ENCODE measurements at places on chromosomes 1 and 21.
A peak's percentile ranks its signal among the peaks of the same experiment; 100 is the strongest.

DNA sequence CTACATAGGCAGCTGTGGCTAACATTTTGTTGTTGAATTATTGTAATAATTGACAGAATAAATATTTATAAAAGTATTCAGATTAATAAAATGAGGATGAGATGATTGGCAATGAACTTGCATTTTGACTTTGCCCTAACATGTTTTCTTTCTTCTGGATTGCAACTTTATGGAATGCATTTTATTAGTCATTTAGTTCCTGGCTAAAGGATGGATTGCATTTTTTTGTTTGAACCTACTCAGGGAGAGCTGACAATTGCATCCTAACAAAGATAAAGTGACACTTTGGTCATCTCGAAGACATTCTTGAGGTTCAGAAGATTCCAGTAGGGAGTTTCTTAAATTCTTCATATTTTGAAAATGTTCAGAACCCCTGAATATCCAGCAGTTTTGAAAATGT is 37.5 kb downstream of the PGM1 start:
- DNase-seq = no peak

- no peak for DNase-seq
Observed at GRCh38 chr1:119327450-119328155, 41.0 kb upstream of the HAO2 start.

GRCh38 chr21:21750124-21750825 is 752.1 kb downstream of the NCAM2 start:
- DNase-seq = no peak

DNA sequence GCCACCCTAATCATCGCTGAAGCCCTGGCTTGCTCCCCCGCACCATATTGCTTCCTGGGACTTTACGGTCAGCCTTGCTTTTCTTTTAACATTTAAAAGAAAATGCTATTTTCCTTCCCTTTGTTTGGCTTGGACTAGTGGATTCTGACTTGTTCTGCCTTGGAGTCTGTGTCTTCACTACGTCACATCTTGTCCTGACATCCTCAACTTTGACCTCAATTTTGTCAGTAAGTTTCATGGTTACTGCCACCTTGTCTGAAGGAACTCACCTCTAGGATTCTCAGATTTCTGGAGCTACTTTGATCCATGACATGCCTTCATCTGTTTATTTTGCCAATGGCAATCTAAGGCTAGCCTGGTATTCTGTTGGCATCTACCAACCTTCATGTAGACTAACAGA is 4.3 kb downstream of the RNASEL start:
- no peak for DNase-seq

DNA sequence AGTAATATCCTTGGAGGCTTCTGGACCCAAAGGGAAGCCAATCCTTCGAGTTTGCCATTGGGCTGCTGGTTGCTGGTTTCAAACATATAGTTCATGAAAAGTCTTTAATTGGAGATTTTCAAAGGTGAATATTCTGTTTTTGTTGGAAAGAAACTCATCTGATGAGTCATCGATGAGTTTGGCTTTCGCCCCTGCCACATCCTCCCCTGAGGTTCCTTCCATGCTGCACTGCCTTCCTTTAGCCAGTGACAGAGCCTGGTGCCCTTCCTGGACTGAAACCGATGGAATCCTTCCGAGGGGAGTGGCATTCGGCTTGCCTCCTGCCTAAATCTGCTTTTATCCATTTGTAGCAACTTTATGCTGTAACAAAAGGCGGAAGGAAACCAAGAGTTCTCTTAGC is 550.0 kb downstream of the KIF26B start:
- no peak for DNase-seq

DNA sequence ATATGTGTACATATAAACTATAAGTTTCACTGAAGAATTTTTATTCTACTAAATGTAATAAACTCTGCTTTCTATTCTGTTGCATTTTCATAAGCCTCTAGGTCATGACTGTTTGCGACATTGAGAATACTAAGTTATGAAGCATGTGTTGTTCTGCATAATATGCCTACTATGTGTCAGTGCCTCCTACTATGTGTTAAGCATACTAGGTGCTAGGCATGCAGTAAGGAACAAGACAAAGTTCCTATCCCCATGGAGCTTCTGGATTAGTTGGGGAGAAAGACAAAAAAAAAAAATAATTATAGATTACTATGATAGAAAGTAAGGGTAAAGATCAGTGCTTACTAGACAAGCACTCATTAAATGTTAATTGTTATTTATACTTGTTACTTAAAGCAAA is 1.3 kb downstream of the SDCCAG8 start:
- DNase-seq = no peak

GRCh38 chr1:31802190-31803150 is 13.4 kb downstream of the SPOCD1 start:
- no peak for DNase-seq

- no peak for DNase-seq
Observed at GRCh38 chr21:44712203-44713028, 1.0 kb upstream of the TSPEAR start.

DNA sequence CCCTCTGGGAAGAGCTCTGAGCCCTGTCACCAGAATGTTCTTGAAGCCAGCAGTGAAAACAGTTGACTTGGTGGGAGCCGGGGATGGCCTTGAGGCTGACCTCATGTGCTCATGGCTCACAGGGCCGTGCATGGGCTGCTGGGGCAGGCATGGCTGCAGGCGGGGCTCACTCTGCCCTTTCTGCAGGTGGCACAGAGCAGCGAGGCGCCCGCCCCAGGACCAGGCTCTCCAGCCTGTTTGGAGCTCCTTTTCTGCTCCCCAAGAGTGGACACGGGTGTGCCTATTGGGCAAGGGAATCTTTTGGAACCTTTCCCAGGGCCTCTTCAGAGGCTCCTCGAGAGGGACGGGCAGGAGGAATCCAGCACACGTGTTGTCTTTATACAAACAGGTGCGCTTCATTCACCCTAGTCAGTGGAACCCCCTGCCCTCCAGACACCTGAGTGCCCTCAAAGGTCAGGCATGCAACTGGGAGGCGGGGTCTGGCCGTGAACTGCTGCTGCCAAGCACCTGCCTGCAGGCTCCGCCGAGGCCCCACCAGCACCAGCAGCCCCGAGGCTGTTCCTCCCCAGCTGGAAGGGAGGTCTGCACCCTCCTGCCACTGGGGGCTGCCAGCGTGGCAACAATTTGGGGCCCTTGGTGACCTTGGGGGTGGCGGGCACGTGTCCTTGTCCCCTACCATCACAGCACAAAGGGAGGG is 2.6 kb upstream of the TTC34 start:
- no peak for DNase-seq

DNA sequence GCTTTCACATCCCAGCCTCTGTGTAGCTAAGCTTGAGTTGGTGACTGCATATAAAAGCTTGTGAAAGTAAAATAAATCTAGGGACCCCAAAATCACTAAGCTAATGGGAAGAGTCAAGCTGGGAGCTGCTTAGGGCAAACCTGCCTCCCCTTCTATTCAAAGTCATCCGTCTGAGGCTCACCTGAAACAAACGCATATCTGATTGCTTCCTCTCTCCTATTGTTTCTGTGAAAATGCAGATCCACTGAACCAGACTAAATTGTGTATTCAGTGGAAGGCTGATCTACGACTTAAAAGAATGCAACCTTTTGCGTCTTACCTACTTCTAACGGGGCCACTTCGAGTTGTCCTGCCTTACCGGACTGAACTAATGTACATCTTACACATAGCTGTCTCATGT is 70.3 kb downstream of the LTN1 start:
- no peak for DNase-seq

GRCh38 chr1:192903142-192903541 is 94.3 kb downstream of the RGS2 start:
- no peak for DNase-seq

- no peak for DNase-seq
Observed at GRCh38 chr1:103084181-103084580, 24.1 kb downstream of the COL11A1 start.

- no peak for DNase-seq
Observed at GRCh38 chr1:183804916-183805841, at the start of gene RGL1. RGL1 (plus strand) TSS chr1:183805120; CDS start chr1:183805298, 178 bp downstream.

- DNase-seq = no peak
Observed at GRCh38 chr1:109977657-109978378, 6.7 kb upstream of the AHCYL1 start.

- DNase-seq = peak; percentile 87
Observed at GRCh38 chr1:33410091-33410701, 20.7 kb downstream of the PHC2 start.

DNA sequence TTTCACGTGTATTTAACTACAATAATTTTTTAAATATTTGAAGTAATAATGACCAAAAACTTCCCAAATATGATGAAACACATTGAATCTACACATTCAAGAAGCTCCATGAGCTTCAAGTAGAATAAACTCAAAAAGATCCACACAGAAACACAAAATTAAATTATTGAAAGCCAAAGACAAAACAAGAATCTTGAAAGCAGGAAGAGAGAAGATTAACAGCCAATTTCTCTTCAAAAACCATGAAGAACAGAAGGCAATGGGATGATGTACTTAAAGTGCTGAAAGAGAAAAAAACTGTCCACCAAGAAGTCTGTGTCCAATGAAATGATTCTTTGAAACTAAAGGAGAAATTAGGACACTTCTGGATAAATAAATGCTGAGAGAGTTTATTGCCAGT is 5.1 kb upstream of the KRTAP10-10 start:
- no peak for DNase-seq

- no peak for DNase-seq
Observed at GRCh38 chr21:18840239-18840638, 436.7 kb upstream of the TMPRSS15 start.

DNA sequence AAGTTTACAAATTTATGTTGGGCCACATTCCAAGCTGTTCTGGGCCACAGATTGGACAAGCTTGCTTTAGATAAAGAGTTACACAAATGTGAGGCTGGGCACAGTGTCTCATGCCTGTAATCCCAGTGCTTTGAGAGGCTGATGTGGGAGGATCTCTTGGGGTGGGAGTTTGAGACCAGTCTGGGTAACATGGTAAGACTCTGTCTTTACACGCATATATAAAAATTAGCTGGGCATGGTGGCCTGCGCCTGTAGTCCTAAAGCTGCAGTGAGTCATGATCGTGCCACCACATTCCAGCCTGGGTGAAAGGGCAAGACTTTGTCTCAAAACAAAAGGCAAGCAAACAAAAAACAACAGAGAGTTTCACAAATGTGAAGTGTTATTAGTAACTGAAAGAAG is 5.9 kb upstream of the VCAM1 start:
- DNase-seq = no peak

- DNase-seq = no peak
Observed at GRCh38 chr1:113280581-113280980, 109.7 kb upstream of the MAGI3 start.

DNA sequence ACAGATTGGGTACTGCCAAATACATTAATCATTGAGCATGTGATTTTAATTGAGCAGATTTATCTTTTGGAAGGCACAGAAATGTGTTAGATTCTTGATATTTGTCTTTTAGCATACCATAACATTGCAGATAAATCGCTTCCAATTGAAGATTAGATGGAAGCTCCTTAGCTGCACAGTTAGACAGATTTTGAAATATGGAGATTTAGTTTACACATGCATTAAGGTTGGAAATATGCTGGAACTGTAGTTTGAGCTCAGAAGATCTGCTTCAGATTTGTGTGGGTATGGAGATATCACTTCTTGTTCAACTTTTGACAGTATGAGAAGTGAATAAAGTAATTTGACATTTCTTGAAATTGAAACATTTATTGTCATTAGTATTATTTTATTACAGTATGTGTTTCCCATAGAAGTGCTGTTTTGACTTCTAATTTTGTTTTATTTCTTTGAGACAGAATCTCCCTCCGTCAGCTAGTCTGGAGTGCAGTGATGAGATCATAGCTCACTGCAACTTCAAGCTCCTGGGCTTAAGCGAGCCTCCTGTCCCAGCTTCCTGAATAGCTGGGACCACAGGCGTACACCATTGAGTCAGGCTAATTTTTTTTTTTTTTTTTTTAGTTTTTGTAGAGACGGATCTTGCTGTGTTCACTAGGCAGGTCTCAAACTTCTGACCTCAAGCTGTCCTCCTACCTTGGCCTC is 29.1 kb downstream of the THRAP3 start:
- no peak for DNase-seq

- no peak for DNase-seq
Observed at GRCh38 chr1:189958756-189959155, 518.9 kb downstream of the BRINP3 start.

DNA sequence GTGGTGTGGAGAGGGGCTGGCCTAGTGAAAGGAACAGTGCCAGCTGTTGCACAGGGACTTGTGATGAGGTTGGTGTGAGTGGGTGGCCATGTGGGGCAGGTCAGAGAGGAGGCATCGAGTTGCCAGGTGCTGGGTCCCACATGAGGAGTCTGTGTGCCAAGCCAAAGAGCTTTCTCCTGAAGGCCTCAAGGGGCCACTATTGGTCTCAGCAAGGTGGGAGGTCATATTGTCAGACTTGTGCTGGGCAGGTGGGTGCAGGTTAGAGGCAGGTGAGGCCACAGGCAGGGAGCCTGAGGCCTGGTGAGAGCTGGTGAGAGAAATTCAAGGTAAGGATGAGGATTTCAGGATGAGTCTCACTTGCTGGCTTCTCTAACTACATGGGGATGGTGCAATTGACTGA is 256.8 kb downstream of the DISC1 start:
- DNase-seq = peak; percentile 17

DNA sequence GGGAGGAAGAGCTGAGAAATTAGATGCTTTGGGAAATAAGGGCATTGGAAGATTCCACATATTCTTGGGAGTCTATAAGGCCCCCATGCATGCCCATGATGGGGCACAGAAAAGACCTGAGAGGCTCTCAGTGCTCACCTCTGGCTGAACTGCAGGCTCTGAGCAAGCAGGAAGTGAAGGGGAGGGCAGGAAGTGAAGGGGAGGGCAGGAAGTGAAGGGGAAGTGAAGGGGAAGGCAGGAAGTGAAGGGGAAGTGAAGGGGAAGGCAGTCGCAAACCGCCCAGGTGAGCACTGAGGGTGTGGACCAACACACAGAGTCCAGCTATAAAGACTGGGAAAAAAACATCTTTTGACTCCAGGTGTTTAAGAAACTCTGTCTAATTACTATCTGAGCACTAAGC is 3.5 kb downstream of the KRTAP10-9 start:
- DNase-seq = no peak

DNA sequence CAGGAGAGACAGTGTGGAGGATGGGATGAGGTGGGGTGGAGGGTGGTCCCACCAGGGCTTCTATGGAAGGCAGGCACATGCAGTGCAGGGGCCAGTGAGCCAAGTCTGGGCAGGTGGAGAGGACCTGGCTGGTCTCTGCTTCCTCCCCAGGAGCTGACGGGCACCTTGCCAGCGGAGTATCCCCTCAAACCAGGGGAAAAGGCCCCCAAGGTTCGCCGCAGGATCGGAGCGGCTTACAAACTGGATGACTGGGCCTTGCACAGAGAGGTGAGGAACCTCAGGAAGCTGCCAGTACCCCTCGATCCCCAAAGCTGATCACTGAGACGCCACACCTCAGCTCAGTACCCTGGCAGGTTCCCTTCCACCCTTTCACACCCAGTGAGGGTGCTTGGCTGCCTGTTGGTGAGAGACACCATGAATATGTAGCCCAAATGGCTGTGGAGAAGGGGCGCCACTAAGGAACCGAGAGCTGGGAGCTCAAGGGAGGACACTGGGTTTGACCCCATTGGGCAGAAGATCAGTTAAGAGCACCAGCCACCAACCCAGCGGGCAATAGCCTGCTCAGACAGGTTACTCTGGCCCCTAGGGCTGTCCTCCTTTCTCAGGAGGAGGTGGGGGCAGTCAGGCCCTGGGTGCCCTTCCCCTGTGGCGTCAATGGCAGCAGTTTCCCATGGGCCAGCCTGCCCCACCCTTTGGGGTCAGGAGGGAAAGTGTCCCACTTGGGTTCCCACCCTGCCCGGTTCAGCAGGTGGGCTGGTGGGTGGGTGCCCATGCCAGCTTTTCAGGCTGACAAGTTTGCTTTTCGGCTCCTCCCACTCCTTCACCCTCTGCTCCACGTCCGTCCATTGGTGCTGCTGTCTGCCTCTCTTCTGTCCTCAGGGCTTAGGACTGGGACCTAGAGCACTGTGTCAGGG is 5.5 kb downstream of the INAVA start:
- DNase-seq = no peak

GRCh38 chr21:44708213-44708865 is 3.0 kb downstream of the TSPEAR start:
- DNase-seq = no peak

All from NCI-H774 (cell line).